ENCODE measurements at places on chromosomes 2 and 18. TPM values are rescaled to one million over a fixed set of nuclear protein-coding genes. Genes with fewer than 3 reads are reported as not detected.

GRCh38 chr2:202945-203344, 60.9 kb downstream of the SH3YL1 start:
- H3K4me1 ChIP-seq: no peaks in the 10 kb centered on the region
- H3K4me3 ChIP-seq: no peak overlapping the region
- no peak overlapping the region for H3K27ac ChIP-seq
- no peaks in the 10 kb centered on the region for H3K27me3 ChIP-seq

GRCh38 chr2:75123876-75124275, 75.4 kb downstream of the TACR1 start:
- H3K4me3 ChIP-seq: no peak overlapping the region
- H3K27ac ChIP-seq: no peak overlapping the region
- DNase-seq: no peak
- H3K36me3 ChIP-seq: no peaks in the 10 kb centered on the region
- H3K4me1 ChIP-seq: no peaks in the 10 kb centered on the region

Gene MPP4
- total RNA-seq: not detected

GRCh38 chr2:94982675-94983074, 42.8 kb upstream of the MAL start:
- no peak for DNase-seq
- no peaks in the 10 kb centered on the region for H3K36me3 ChIP-seq
- peaks cover 21% of the 10 kb centered on the region for H3K27me3 ChIP-seq
- no peaks in the 10 kb centered on the region for H3K4me1 ChIP-seq
- no peak overlapping the region for H3K4me3 ChIP-seq
- H3K27ac ChIP-seq: no peak overlapping the region

DNA sequence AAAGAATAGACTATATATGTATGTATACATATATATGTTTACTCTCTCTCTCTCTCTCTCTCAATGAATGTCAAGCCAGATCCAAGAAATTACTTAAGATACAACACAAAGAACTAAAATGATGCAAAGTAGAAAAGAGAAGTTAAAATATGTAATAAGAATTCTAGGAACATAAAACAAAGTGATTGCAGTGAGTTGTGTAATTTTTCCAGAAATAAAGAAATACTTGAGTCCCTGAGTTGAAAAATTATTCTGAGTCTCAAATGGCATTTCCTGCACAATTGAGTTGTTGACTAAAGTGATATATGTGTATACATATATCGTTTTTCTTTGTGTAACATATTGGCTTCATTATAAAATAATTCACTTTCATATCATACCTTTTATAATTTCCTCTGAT, 262.4 kb downstream of the INSIG2 start:
- DNase-seq: no peak
- H3K36me3 ChIP-seq: no peaks in the 10 kb centered on the region
- H3K27ac ChIP-seq: no peak overlapping the region
- H3K4me1 ChIP-seq: no peaks in the 10 kb centered on the region
- no peak overlapping the region for H3K4me3 ChIP-seq

DNA sequence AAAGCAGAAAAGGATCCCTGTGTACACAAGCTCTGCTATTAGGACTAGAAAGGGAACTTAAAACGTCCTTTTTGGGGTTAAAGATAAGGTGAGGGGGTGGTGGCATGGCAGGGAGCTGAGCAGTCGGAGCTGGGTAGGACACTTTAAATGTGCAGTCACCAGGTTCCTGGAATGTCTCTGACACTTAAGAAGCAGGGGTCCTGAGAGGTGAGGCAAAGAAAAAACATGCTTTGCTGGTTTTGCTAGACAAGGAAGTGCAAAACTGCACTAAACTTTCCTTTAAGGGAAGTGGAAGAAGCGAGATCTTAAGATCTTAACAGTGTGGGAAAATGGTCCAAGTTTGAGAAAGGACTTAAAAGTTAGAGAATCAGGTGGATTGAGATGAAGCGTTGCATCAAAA, 99.5 kb upstream of the MAP3K20 start:
- H3K36me3 ChIP-seq: no peaks in the 10 kb centered on the region
- H3K27ac ChIP-seq: no peak overlapping the region
- no peak for DNase-seq
- no peak overlapping the region for H3K4me3 ChIP-seq
- H3K27me3 ChIP-seq: no peaks in the 10 kb centered on the region
- H3K4me1 ChIP-seq: peaks cover 6% of the 10 kb centered on the region

DNA sequence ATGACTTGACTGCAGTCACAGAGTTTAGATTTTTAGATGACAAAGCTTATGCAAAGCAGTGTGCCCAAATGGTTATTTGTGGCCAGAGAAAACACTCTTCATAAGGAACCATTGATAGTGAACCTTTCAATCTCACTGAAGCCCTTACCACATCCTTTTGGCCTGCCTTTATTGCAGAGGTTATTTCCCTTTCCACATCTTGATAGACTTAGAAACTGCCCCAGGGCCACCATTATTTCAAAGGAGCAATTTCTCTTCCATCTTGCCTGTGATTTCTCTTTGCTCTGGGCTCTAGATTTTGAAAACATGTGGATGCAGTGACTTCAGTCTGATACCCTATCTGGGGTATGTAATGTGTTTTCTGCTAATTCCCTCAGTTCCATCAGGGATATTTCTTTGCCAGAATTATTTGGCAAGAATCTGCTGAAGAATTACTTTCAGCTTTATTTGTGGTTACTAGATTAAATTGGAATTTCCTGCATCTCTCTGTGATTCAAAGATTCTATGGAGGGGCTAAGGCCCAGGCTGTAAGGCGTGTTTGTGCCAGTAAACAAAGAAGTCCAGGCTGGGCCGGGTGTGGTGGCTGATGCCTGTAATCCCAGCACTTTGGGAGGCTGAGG, 51.0 kb downstream of the MOGAT1 start:
- no peaks in the 10 kb centered on the region for H3K4me1 ChIP-seq
- no peak overlapping the region for H3K4me3 ChIP-seq
- H3K27me3 ChIP-seq: no peaks in the 10 kb centered on the region
- no peaks in the 10 kb centered on the region for H3K36me3 ChIP-seq
- H3K27ac ChIP-seq: peak overlapping the region; percentile 28
- DNase-seq: no peak

Gene MARCHF4
- total RNA-seq: not detected

Gene LIMS3
- total RNA-seq: 3.4 TPM

DNA sequence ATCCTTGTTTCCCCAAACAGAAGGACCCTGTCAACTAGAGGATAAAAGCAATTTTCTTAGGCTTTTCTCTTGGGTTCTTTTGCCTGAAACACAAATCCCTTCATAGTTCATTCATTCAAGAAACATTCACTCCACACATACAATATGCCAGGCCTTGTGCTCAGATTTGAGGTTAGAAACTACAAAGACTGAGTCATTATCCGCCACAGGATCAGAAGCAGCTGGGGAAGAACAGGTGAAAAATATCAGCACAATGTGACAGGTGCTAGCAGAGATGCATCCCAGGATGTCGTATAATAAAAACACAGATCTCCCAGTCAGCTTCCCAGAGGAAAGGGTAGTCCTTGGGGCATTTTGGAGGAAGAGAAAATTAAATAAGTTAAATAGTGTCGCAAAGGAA, 172.4 kb downstream of the LRATD1 start:
- H3K4me1 ChIP-seq: no peaks in the 10 kb centered on the region
- no peaks in the 10 kb centered on the region for H3K27me3 ChIP-seq
- no peak for DNase-seq
- no peak overlapping the region for H3K27ac ChIP-seq
- no peaks in the 10 kb centered on the region for H3K36me3 ChIP-seq

Gene VWC2L
- total RNA-seq: not detected

DNA sequence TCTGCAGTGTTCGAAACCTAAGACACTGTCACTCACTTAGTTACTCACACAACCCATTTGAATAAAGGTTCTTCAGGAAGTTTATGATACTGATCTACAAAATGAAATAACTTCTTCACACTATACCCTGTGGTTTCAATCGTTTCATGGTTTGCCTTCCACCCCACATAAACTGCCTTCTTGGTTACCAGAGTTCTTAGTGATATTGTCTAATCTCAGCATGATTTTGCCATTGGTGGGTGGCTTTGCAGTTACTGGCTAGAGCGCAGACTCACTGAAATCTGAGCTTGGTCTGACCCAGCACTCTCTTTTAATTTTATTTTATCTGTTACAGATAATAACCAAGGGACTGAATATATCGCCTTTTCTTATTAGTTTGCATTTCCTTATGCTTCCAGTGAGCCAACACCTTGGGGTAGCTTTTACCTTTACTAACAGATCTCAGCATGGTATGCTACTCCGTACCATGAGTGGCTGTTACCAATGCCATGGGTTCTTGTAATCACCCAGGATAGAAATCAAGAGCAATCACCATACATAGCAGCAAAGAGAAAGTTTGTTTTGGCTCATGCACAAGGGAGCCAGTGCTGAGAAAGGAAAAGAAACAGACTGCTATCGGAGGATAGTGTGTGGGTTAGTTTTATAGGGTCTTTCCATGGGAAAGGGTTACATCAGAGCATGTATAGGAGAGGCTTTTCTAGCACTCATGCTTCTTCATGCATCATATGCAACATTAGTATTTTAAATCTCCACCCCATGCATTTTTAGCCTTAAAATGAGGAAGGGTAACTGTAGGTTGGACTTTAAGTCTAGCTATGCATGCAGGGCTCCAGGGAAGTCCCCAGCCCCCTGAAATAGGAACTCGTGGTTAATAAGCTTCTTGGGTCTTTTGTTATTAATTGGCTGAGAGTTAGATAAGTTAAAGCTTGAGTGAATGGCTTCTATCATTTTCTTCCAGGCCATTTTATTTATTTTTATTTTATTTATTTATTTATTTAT, 33.3 kb downstream of the ANXA4 start:
- H3K36me3 ChIP-seq: no peaks in the 10 kb centered on the region
- H3K4me1 ChIP-seq: peaks cover 3% of the 10 kb centered on the region
- H3K27me3 ChIP-seq: no peaks in the 10 kb centered on the region

DNA sequence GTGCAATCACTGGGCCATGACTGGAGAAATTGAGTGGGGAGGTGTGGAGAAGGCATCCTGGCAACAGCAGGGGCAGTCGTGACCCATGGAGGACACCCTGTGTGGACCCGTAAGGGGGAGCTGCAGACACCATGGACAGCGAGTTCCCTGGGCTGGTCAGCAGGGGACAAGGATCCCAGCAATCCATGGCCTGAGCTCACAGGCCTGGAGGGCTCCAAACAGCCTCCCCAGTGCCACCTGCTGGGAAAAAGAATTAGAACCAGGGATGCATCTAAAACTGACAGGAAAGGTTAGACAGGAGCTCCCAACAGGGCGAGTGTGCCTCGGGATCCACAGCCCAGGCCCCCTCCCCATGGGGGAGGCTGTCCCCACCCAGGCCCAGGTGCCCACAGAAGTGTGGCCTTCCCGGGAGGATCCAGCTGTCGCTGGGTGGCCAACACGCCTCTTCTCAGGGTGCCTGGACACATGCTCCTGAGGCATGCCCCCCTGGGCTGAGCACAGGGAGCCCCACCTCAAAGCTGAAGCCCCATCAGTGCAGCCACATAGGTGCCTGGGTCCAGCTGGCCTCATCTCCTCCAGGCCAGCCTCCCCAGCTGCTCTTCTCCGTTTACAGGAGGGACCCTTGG, 20.5 kb upstream of the KIF1A start:
- H3K4me3 ChIP-seq: no peak overlapping the region
- no peaks in the 10 kb centered on the region for H3K36me3 ChIP-seq
- DNase-seq: peak; percentile 64
- H3K27ac ChIP-seq: no peak overlapping the region

DNA sequence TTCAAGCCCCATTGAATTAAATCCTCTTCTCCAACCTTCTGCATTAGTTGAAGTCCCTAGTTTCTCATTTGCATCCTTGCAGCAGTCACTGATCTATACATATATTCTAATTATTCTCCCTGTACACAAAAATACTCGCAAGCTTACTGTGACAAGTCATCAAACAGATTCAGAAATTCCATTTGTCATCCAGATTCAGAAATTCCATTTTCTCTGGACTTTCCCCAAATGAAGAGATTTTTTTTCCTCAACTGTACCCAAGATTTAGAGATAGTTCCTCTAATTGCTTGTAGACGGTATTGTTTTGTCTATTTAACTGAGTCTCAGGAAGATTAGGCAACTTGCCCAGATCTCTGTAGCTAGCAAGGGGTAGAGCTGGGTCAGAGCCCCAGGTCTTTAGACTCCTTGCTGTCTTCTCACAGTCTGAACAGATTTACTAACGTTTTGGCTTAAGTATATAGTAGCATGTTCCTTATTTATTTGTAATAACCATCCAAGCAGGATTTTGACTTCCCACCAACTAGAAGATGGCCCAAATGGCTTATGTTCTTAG, 34.2 kb downstream of the RAB12 start:
- no peaks in the 10 kb centered on the region for H3K4me1 ChIP-seq
- DNase-seq: no peak
- no peaks in the 10 kb centered on the region for H3K27me3 ChIP-seq
- no peaks in the 10 kb centered on the region for H3K36me3 ChIP-seq
- H3K4me3 ChIP-seq: no peak overlapping the region

Gene UCN
- 2.0 TPM for total RNA-seq

Gene LCT
- total RNA-seq: not detected

Gene EEF1B2
- total RNA-seq: 306 TPM

Gene PLEKHH2
- total RNA-seq: 0.82 TPM

DNA sequence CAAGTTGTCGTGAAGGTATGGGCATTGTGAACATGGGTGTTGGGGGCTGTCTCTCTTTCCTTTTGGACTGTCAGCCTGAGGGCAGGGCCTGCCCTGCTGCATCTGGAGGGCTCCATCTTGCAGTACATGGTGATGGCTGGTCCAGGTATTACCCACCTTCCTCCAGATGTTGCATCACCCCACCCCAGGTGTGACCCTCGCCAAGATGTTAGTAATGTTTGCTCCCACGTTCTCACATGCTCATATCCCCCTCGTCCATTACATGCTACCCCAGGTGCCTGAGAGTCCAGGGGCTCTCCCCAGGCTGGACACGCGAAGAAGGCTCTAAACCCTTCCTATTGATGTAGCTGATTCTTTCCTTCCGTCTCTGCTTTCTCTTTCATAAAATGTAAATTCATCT, 13.9 kb downstream of the ZAP70 start:
- no peaks in the 10 kb centered on the region for H3K27me3 ChIP-seq
- H3K4me3 ChIP-seq: no peak overlapping the region
- no peak overlapping the region for H3K27ac ChIP-seq
- H3K4me1 ChIP-seq: peaks cover 40% of the 10 kb centered on the region

Gene FEV
- not detected for total RNA-seq

DNA sequence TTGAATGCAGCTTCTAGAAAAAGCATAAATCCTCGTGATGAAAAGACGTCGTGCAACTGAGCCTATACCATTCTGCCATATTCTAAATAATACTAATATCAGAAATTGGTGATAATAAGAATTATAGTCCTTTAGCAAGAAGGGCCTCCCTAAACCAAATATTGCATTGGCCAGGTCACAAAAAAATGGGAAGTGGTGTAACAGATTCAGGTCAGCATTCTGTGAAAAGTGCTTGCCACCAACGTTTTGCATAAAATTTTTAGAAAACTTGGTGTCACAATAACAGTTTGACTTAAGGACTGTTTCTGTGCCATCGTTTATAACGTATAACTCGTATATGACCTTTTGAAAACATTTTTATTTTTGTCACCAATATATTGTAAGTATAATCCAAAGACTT, 603.6 kb downstream of the CPS1 start:
- H3K27ac ChIP-seq: no peak overlapping the region
- no peak overlapping the region for H3K4me3 ChIP-seq
- DNase-seq: no peak
- no peaks in the 10 kb centered on the region for H3K4me1 ChIP-seq
- H3K27me3 ChIP-seq: no peaks in the 10 kb centered on the region
- no peaks in the 10 kb centered on the region for H3K36me3 ChIP-seq

Gene PROC
- total RNA-seq: not detected

Gene PSMA8
- not detected for total RNA-seq

Gene SCN2A
- 0.07 TPM for total RNA-seq

Gene LINC00305
- not detected for total RNA-seq

GRCh38 chr2:34734042-34734441, 1134.9 kb upstream of the FAM98A start:
- no peaks in the 10 kb centered on the region for H3K4me1 ChIP-seq
- no peaks in the 10 kb centered on the region for H3K27me3 ChIP-seq
- no peak overlapping the region for H3K4me3 ChIP-seq
- DNase-seq: no peak

- no peak for DNase-seq
- no peak overlapping the region for H3K4me3 ChIP-seq
- peaks cover 21% of the 10 kb centered on the region for H3K27me3 ChIP-seq
Observed at GRCh38 chr2:20852139-20852538, 29.2 kb upstream of the LDAH start.
